ENCODE measurements at places on chromosomes 11 and 22.

- peak; percentile 52 for DNase-seq
Observed at GRCh38 chr22:27223317-27224177, 566.2 kb downstream of the MIAT start.

DNA sequence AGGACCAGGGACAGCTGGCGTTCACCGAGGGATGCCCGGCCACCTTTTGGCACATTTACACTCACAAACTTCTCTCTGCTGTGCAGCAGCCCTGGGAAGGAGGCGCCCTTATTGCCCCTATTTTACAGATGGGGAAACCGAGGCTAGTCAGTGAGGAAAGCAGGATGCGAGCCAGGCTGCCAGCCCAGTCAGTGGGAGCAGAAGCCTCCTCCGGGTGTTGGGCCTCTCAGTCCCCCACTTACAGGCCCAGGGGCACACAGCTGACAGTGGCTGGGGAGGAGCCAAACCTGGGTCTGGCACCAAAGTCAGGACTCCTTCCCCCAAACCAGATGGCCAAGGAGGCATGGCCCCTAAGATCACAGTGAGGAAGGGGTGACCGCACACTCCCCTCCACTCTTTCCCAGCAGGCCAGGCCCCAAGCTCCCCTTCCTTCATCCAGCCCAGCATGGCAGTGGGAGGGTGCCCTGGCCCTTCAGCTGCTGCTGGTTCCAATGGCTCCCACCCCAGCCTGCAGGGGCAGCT lies 121.4 kb upstream of the ANO1 start:
- no peak for DNase-seq

GRCh38 chr11:78804991-78805390 lies 230.3 kb upstream of the NARS2 start:
- DNase-seq: no peak

DNA sequence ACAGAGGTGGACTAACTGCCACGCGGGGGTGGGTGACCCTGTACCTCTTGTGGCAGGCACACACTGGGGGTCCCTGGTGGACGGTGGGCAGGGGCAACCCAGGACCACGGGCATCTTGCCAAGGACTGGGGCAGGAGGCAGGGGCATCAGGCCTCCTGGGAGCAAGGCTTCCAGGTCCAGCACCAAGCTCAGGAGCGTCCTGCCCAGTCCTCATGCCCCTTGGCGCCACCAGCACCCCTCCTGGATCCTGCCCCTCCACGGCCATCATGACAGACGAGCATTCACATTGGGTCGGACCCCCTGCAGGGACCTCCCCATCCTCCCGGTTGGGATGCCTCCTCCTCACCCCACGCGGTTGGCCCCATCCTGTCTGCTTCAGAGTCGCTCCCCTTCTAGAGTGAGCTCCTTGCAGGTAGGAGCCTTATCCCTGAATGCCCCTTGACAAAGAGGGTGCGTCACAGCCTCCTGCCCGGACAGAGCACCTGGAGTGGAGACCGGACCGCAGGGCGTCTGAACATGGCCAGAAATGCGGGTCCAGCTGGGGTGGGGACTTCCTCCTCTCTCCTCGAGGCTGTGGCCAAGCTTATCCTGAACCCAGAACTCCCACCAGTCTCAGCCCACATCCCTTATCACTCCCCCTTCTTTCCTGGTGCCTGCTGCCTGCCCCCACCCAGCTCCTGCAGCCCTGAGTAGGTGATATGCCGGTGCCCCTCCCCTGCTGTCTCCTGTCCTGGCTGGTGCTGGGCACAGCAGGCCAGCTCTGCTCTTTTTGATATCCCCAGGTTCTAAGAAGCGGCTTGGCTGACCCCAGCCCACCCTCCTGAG lies 40.3 kb downstream of the IGF2 start:
- no peak for DNase-seq

GRCh38 chr11:102295045-102295444 lies 22.2 kb upstream of the BIRC3 start:
- DNase-seq: no peak

GRCh38 chr11:120431633-120432032 lies 79.9 kb upstream of the GRIK4 start:
- DNase-seq: peak; percentile 69

GRCh38 chr11:5240458-5240857 lies 6.2 kb upstream of the HBD start:
- no peak for DNase-seq

DNA sequence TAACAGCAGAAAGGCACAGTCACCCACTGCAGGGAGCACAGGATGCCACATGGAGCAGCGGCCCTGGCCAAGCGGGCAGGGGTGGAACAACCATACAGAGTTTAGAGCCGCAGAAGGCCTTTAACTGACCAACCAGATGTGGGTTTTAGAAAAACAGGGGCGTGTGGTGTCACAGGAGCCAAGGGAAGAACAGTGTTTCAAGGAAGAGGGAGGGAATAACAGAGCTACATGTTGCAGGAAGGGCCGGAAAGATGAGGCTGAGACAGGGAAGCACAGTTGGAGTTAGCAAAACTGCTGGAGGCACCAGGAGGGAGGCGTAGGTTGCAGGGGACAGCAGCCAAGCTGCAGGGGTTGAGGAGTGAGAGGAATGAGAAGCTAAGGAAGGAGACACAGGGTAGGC lies 7.8 kb upstream of the NAA40 start:
- peak; percentile 58 for DNase-seq

DNA sequence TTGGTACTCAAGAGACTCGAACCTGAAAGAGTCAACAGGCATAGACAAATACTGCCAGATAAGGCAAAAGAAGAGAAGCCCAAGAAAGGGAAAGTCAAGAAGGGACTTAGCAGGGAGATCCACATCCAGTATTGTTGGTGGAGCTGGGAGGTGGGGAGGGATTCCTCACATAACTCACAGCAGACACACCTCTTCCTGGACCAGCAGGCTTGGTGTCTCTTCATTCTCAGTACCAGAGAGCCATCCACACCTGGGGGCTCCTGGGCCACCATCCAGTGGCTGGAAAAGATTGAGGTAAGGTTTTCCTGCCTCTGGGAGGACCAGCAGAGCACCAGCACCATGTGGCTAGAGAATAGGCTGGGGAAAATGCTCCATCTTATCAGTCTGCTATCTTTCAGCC lies 161.6 kb upstream of the SESN3 start:
- no peak for DNase-seq

- DNase-seq: no peak
Observed at GRCh38 chr11:60230681-60231080, 12.3 kb downstream of the MS4A4E start.

- no peak for DNase-seq
Observed at GRCh38 chr11:116073854-116074837, 569.9 kb upstream of the CADM1 start.

DNA sequence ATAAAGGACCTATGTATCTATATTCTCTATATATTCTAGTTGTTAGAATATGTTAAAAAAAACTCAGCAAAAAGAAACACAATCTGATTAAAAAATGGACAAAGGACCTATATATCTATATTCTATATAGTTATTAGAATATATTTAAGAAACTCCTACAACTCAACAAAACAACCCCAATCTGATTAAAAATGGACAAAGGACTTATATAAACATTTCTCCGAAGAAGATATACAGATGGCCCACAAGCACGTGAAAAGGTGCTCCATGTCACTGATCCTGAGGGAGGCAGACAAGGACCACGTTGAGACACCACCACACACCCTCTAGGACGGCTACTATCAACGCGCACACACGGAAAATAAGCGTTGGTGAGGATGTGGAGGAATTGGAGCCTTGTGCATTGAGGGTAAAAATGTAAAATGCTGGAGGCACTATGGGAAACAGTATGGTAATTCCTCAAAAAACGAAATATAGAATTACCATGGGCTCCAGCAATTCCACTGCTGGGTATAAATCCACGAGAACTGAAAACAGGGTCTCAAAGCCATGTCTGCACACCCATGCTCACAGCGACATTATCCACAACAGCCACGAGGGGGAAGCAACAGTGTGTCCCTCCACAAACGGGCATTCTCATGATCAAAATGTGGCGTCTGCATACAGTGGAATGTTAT lies 22.7 kb downstream of the YPEL1 start:
- peak; percentile 66 for DNase-seq

DNA sequence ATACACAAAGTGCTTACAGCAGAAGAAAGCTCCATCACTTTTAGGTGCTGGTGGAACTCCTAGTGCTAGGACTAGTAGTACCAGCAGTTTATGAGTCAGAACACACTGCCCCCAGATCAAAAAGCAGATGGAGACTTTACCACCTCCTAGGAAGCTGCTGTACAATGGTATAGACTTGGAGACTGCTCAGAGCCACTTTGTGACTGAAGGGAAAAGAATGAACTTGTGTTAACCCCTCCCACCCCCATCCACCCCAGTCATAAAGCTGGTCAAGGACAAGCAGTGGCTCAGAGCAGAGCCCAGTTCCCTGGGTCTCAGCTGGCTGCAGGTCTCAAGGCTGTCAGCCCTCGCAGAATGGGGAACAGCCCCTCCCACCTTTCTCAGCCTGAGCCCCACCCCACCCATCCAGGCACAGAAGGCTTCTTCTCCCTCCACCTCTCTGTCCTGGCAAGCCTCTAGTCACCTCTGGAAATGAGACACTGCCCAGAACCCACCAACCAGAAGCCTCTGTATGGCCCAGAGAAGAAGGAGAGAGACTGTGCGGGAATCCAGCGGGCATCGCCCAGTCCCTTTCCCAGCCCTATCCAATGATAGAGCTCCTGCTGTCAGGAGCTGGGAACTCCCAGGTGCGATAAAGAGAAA lies 23.8 kb downstream of the PACSIN2 start:
- DNase-seq: peak; percentile 95

DNA sequence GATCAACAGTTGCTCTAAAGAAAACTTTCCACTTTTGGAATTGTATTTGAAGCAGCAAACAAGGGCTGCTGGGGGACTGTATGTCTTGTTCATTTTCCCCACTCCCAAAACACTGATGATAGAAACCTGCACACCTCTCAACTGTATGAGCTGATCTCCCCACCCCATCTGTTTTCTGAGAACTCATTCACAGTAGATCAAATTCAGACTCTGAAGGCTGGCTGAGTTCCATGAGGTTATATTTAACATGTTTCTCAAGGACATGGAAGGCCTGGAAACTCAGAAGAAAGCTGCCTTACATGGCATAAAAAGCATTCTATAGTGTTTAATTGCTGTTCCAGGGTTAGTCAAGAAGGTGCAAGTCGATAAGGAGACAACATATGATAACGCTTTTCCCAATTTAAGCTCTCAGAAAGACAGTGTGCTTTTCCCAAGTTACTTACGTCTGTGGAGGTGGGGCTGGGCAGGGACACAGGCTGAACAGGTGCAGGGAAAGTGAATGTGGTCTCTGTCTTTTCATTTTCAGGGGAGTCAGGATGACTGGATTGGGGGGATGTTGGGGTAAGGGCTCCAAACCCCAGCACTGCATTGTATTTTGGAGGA lies 23.0 kb downstream of the LARGE2 start:
- no peak for DNase-seq

DNA sequence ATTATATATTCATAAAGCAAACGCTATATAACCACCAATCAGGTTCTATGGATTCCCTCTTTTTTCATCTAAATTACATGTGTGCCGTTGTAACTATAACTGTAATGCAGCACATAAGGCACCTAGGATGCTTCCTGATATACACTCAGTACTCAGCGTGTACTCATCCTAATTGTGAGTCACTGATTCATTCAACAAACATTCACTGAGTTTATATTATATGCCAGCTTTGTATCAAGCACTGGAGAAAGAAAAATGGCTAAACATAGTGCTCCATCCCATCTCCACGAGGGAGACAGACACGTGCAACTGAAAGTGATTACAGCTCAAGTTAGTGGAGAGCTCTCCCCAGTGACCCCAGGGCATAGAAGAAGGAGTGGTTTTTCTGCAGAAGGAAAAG lies 49.9 kb upstream of the SYN3 start:
- no peak for DNase-seq

- DNase-seq: no peak
Observed at GRCh38 chr11:125694951-125695350, 14.3 kb upstream of the ACRV1 start.

DNA sequence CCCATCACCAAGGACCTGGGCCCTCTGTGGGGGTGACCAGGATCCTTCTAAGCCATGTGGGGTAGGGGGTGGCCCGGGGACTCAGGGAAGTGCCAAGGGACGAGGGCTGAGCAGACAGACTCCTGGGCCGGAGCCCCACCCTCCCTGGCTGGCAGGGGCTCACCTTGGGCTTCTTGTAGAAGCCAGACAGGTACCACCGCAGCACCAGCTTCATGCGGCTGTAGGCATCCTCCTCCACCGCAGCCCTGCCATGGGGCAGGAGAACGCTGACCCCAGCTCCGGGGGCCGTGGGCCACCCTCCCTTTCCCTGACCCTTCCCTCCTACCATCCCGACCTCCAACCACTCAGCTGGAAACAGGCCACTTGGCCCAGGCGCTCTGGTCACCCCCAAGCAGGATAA lies 45.9 kb upstream of the CARS1 start:
- DNase-seq: no peak

DNA sequence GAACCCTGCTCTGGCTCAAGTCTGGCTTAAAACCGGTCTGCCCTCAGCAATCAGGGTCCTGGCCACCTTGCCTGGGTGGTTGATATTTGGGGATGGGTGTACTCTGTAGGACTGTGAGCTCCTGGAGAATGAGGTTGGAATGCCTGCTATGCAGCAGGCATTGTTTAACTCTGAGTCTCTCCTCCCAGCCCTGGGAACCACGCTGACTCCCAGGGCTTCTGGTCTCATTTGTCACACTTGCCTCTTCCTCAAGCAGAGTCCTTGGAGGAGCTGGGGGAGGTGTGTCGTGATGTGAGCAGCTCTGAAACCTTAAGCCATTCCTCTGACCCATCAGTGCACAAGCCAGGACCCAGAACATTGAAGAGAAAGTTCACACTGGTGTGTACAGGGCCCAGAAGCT lies 340.1 kb downstream of the MN1 start:
- DNase-seq: peak; percentile 92

GRCh38 chr11:125947419-125948277 lies 1.8 kb downstream of the VSIG10L2 start:
- DNase-seq: no peak

DNA sequence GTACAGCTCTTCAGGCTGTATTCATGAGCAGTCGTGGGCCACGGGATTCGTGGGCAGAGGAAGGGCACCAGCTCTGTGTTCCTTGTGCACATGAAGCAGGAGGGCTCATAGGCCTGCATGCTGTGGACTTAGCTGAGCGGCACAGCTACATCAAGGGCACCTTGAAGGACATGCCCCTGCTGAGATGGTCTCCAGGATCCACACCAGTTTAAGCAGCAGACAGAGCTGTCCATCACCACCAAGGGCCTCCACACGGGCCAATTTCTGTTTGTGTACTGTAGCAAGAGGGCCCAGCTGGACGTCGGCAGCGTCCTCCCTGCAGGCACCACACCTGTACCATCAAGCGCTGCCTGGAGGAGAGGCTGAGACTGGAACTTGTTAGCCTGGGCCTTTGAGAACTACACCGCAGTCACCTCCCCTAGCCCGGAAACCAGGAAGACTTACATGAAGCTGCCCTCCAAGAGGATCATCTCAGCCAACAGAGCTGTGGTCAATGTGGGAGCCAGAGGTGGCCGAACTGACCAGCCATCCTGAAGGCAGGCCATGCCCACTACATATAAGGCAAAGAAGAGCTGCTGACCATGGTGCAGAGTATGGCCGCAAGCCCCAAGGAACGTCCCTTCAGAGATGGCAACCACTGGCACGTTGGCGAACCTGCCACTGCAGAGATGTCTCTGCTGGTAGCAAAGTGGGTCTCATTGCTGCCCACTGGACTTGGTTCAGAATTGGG lies 32.7 kb upstream of the GNB1L start:
- DNase-seq: no peak
